ENCODE measurements at places on chromosomes 4 and X.
A peak's percentile ranks its signal among the peaks of the same experiment; 100 is the strongest.

GRCh38 chr4:135515295-135515694 lies 1313.7 kb upstream of the PABPC4L start:
- no peak for DNase-seq

GRCh38 chrX:118976599-118977340 lies 2.4 kb downstream of the LONRF3 start:
- DNase-seq = no peak

DNA sequence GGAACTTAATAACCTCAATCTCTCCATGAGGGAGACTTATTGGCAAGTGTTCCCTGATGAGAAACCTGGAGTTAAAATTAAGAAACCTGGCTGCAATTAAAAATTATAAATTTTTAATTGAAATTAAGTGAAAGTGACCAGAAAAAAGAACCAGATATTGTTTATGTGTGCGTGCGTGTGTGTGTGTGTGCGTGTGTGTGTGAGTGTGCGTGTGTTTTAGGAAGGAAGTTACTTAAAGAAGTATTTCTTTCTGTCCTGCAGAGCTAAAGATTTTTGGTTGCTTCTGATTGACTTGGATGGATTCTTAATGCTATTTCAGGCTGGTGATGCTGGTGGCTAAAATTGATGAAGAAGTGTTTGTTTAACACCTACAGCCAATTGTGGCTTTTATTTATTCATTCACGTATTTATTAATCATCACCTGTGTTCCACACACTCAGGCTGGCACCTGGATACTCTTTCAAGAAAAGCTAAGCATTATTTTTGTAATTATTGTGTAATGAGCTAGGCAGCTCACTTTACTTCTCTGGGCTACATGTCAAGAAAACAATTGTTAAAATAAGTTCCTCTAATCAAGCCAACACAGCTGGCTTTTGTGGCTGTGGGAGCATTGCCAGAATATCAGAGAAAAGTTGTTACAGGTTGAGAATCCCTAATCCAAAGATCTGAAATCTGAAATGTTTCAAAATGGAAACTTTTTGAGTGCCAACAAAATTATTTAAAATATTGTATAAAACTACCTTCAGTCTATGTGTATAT lies 68.5 kb downstream of the CEP44 start:
- no peak for DNase-seq

DNA sequence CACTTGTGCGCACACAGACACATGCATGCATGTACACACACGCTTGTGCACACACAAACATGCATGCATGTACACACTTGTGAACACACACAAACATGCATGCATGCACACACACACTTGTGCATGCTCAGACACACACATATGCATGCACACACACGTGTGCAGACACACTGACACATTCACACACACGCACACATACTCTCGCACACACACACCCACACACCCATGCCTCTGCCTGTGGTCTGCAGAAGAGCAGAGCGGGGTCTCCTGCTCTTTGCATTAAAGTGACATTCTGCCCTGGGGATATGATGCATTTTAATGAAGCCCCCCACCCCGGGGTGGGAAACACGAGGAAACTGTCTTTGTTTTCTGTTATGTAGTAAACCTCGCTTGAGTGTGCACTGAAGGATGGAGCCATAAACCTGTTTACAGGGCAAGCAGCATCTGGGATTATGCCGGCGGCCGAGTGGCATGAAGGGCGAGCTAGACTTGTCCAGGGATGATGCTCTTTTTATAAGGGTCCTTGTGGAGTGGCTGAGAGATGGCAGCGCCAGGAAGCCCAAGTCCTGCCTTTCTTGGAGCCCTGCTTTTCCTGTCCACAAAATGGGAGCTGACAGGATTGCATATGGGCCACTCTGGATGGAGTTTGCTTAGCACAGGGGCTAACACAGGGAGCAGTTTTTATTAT lies 17.8 kb downstream of the PSAPL1 start:
- no peak for DNase-seq

- no peak for DNase-seq
Observed at GRCh38 chr4:39786838-39787237, 88.9 kb downstream of the UBE2K start.

DNA sequence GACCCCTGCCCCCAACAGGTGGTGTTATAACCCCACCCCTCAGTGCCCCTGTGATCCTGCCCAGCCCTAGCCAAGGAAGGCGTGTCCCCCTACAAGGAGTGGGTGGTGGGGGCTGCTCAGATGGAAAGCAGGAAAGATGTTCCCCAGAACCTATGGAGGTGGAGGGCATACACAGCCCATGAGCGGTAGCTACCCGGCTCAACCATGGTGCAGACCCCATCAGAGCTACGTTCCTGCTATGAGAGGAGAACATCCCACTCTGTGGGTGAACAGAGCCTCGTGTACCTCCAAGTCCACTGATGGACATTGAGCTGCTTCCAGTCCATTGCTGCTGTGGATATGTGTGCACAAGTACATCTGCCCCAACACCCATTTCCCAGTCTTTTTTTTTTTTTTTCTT lies 71.1 kb downstream of the SHOX start:
- DNase-seq = no peak

- no peak for DNase-seq
Observed at GRCh38 chrX:118508635-118509034, 13.0 kb downstream of the DOCK11 start.

DNA sequence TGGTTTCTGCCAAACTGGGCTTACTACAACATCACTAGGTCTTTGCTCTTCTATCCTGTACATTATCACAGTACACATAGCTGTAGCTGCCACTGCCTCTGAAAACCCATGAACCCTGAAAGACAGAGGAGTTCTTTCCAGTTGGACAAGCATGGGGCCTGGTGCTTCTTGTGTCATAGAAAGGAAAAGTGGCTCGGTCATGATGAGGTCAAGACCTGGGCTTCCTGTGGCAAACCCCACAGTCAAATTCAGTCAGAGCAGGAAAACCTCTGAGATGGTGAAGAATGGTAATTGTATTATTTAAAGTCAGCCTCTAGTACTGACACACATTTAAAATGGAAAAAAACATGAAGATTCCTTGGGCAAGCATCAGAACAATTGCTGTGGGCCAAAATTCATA lies 133.3 kb upstream of the PRPS2 start:
- DNase-seq = no peak

DNA sequence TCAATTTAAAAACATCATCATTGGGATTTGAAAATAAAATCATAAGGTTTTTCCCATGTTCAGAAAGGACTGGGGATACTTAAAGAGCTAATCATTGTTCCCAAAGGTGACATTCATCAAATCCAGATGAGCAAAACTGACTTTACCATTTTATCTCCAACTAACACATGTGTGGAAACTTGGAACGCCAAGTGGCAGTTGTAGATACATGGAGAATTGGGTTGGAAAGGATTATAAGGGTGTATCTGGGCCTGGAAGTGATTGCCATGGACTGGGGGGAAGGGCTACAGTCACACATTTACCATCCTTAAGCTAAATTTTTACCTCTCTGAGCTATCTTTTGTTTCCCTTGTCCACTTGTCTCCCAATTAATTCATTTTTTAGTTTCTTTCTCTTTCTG lies 203.4 kb downstream of the SLC39A8 start:
- DNase-seq = no peak

- DNase-seq = no peak
Observed at GRCh38 chr4:46506876-46507275, 116.9 kb upstream of the GABRA2 start.

- no peak for DNase-seq
Observed at GRCh38 chr4:55921093-55921492, 27.7 kb upstream of the CEP135 start.

- DNase-seq = no peak
Observed at GRCh38 chrX:134963041-134963440, 27.8 kb upstream of the SMIM10 start.

- DNase-seq = no peak
Observed at GRCh38 chr4:61648264-61648663, 448.1 kb downstream of the ADGRL3 start.

DNA sequence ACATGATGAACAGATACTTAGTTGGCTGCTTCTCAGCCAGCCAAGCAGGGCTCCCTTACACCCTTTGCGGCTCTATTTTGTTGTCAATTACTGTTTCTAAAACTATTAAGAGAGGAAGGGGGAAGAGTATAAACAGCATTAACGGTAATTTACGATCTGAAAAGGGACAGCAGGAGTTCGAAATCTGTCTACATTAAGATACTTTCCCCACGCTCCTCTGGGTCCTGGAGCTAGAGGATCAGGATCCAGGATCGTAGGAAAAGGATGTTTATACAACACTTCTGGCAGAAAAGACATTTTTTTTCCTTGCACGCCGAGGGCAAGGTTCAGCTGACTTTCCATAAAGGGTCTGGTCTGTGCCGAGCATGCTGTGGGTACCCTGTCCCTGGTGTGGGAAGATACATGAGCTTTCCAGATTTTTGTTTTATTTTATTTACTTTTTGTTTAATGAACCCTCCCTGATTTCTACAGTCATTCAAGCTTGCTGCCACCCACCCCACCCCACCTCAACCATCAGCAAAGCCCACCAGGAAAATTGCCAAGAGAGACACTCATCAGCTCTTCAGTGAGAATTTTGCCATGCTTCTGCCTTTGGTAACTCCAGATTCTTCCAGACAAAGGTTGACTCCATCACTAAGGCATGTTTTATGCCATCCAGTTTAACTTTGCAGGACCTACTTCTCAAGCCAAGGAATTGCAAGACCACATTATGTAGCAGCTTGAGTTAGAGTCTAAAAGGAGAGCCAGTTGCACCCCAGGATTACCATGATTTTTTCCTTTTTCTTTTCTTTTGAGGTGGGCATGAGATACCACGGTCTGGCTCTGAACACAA lies 188.1 kb downstream of the QDPR start:
- DNase-seq = no peak

DNA sequence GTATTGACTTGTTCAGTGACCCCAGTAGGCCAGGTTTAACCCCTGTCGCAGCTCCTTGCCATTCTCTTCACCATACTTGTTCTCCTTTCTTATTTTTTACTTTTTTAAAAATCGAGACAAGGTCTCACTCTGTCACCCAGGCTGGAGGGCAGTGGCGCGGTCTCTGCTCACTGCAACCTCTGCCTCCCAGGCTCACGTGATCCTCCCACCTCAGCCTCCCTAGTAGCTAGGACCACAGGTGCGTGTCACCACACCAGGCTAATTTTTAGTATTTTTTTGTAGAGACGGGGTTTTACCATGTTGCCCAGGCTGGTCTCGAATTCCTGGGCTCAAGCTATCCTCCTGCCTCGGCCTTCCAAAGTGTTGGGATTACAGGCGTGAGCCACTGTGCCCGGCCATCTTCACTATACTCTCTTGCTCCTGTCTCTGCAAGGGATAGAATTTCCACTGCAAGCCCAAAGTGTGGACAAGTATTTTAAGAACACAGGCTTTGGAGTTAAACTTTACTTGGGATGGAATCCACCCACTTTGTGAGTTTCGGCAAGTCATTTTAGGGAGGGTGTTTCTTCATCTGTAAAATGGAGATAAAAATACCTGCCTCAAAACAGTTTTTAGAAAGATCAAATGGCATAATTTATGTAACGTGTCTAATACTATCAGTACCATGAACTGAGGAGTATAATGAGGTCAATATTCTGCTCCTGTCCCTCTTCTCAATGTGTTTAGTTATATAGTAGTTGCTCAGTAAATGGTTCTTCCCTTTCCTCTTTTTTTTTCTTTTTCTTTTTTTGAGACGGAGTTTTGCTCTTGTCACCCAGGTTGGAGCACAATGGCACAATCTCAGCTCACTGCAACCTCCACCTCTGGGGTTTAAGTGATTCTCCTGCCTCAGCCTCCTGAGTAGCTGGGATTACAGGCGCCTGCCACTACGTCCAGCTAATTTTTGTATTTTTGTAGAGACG lies 973 bp downstream of the YIPF6 start:
- DNase-seq = no peak

DNA sequence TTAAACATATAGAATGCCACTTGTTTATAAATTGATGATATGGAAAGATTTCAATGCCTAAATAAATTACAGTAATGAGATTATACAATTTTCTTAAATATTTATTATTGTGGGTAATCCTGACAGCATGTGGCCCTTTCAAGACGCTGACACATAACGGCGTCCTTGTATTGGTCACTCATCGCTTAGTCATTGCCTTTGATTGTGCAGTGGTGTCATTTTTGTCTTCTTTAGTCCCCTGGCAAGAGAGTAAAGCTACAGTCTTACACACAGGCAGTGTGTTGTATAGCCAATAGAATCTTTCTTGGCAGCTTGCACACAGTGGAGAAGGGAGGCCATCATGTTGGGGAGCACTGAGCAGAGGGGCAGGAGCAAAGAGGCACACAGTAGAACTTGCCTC lies 361.8 kb upstream of the GALNT7 start:
- no peak for DNase-seq

- no peak for DNase-seq
Observed at GRCh38 chr4:48241731-48242130, 27.9 kb downstream of the TEC start.

DNA sequence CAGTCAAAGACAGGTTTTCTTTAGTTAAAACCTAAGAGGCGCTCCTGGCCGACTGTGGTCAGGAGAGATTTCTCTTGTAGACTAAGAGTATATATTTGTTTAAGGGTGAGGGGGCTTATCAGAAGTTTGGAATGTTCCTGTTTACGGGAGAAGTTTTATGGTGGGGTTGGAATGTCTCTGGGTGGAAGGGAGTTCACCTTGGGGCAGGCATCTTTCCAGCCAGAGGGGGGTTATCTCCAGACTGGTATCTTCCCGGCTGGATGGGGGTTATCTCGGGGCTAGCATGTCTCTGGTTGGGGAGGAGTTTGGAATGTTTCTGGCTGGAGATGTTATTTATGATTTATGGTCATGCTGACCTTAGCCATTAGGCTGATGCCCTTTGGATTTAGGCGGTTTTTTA lies 116.0 kb downstream of the COX7B2 start:
- DNase-seq = no peak

- DNase-seq = no peak
Observed at GRCh38 chr4:184899261-184900134, 73.7 kb upstream of the ACSL1 start.

- DNase-seq = no peak
Observed at GRCh38 chr4:108596344-108596743, 24.0 kb upstream of the RPL34 start.

DNA sequence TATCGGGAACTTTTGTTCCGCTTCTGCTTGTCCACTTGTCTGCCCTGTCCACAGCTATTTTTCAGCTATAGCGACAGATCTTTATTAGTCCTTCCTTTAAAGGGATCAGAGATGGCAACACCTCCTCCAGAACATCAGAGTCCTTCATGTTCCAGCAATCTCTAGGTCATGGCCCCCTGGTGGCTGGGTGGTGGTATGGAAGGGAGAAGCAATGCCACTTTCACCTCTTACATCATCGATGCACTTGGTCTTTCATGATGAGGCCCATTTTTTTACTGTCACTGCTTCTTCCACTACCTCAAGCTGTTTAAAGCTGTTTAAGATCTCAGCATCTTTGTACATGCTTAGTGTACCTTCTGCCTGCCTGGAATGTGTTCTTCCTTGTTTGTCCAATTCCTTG lies 106.7 kb downstream of the ARHGAP6 start:
- DNase-seq = peak; percentile 20

DNA sequence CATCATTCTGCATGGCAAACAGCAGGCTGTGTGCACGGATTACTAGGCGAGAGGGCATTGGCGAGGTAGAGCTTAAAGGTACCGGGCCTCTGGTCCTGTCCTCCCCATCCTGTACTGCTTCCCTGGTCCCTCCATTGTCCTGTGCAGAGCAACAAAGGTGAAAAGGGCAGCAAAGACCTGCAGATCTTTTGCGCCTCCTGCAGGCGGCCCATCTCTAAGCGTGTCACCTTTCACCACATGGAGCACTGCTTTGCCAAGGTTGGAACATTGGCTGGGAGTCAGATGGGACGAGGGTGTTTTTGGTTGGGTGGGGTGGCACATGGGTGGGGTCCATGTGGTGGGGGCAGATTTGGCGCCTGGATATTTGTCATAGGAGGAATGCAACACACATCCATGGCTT lies 64.7 kb upstream of the UXT start:
- no peak for DNase-seq
